GM12891 (cell line): ENCODE measurements at places on chromosomes 4 and X.

- no peak for DNase-seq
These were observed 63.7 kb downstream of the C4orf51 start for GRCh38 chr4:145743641-145744040.

- DNase-seq: no peak
These were observed 57.8 kb downstream of the FRMPD3 start for GRCh38 chrX:107507093-107507743.

- no peak for DNase-seq
These were observed 131.0 kb downstream of the SMIM20 start for GRCh38 chr4:26044983-26045382.

DNA sequence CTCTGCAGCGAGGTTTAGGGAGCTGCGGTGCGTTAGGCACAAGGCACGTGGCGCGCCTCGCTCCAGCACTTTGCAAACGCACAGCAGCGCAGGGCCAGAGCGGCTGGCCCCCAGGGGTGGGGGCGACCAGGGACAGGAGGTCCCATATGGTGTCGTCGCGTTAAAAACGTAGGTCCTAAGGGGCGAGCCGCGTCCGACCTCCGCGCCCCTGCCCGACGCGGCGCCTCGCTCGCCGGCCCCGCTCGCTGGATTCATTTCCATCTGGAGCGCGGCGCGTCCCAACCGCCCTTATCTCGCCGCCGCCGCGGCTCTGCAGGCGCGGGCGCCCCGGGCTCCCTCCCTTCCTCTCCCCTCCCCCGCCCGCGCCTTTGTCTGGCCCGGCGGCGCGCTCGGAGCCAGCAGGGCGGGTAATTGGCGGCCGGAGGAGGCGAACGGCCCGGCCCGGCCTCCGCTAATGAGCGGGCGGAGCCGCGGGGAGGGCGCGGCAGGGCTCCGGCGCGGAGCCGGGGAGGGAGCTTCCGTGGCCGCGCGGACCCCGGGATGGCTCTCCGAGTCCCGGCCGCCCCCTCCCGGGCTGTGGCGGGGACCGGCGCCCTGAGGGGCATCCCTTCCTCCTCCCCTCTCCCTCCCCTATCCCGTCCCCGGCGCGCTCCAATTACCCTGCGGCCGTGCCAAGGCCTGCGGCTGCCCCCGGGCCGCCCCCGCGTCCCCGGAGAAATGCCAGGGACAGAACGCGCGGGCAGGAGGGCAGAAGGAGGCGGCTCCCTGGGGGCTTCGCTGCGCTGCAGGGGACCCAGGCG is 409.0 kb downstream of the BCOR start:
- no peak for DNase-seq

GRCh38 chrX:19682712-19683331 is 167.5 kb upstream of the MAP3K15 start:
- no peak for DNase-seq

GRCh38 chr4:147780137-147780777 is 48.4 kb downstream of the ARHGAP10 start:
- DNase-seq: no peak

GRCh38 chr4:77036206-77036605 is 39.6 kb downstream of the CCNI start:
- no peak for DNase-seq

DNA sequence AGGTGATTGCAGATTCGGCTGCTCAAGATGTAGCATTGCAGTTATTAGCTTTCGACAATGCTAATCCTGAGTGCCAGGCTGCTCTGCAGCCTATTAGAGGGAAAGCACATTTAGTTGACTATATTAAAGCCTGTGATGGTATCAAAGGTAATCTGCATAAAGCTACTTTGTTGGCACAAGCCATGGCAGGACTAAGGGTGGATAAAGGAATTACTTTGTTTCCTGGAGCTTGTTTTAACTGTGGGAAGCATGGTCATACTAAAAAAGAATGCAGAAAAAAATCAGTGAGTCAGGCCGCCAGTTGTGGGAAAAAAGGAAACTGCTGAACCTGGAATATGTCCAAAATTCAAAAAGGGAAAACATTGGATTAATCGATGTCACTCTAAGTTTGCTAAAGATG is 154.9 kb upstream of the TECRL start:
- no peak for DNase-seq
